ENCODE measurements at places on chromosomes 11 and 22.

DNA sequence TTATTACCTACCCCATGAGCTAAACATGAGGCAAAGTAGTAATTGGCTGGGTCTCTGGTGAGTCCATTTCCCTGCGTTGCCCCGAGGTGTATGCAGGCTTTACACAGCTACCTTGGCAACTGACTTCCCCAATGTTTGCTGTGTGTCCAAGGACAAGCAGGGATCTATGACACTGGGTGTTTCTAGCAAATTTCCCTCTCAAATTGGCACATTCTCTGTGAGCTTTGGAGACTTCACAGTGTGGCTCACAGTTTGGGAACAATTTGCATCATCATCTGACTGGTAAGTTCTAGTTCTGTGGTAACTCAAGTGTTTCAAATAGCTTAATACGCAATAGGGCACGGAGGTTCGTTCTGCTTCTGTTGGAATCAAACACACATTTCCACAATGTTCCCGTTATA lies 12.5 kb downstream of the NNMT start:
- DNase-seq: peak; percentile 77

DNA sequence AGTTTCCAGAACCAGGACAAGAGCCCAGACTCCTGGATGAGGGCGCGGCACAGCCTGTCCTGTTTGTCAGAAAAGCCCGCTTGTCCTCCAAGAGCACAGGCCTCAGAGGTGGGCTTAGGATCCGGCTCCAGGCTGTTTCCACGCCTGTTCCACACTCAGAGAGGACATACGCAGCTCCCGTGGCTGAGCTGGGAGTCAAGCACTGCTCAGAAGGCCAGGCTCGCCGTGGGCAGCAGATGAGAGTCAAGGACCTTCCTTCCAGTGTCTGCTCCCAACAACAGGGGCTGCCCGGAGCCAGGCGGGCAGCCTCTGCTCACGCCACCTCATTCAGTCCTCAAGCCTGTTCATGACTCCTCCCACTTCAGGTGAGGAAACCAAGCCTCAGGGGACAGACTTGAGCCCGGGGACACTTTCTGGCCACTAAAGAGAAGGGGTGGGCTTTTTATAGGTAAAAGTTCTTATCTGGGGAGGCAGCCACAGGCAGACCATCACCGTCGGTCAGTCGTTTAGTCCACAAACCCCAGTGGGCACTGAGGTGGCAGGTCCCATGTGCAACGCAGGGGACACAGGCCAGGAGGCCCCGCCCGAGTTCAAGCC lies 3.8 kb downstream of the CYB5R3 start:
- no peak for DNase-seq

- no peak for DNase-seq
Observed at GRCh38 chr11:105786741-105787140, 176.9 kb downstream of the GRIA4 start.

- DNase-seq: no peak
Observed at GRCh38 chr11:13629779-13630178, 38.7 kb upstream of the FAR1 start.

GRCh38 chr22:32341122-32341740 lies 16.4 kb upstream of the RFPL3 start:
- no peak for DNase-seq

DNA sequence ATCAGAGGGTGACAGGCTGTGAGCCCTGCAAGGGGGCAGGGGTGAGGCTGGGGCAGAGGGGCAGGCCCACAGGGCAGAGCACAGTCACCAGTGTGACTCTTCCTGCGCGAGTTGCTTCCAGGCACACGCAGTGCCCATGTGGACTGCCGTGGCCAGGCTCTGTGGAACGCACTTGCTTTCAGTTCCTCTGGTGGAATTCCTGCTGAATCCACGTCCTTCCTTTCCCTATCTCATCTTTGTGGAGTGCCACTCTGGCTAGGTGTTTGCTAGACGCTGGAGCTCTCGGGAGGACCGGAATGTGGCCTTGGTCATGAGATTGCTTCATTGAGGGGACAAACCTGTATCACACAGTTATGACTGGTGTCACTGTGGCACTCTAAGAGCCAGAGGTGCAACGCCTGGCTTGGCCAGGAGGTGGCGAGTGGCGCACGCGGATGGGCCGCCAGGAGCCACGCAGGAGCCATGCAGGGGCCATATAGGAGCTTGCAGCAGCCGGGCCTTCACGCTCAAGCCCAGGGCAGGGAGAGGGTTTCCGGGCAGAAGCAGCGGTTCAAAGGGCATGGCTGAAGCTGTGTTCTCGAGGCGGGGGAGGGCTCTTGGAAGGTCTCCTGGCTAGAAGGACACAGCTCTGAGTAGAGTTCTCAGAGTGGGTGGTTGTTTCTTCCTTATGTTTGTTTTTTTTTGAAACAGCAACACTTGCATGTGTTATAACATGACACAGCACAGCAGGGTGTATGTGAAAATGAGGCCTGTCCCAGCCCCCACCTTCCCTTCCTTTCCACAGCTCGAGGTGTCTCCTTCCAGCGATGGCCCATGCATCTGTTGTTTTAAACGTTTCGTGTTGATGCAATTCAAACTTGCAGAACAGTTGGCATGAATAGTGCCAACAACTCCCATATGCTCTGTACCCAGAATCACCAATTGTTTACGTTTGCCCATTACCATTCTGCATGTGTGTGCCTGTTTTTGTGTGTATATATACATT lies 36.2 kb downstream of the TBC1D22A start:
- DNase-seq: no peak

DNA sequence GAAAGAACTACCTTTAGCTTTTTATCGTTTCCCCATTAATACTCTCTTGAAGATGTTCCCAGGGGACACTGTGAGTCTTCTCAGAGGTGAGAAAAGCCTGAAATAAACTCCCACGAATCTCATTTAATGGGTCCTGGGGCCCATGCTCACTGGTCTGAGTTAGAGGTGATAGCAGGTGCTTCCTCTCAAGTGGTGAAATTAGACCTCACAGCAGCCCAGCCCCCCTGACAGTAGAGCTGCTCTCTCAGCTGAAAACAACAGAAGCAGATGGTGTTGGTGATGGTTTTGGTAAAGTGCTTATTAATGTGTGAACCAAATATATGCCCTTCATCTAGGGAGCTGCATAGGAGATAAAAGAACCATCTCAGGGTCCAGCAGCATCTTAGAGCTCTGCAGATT lies 76.8 kb upstream of the VPREB1 start:
- no peak for DNase-seq

DNA sequence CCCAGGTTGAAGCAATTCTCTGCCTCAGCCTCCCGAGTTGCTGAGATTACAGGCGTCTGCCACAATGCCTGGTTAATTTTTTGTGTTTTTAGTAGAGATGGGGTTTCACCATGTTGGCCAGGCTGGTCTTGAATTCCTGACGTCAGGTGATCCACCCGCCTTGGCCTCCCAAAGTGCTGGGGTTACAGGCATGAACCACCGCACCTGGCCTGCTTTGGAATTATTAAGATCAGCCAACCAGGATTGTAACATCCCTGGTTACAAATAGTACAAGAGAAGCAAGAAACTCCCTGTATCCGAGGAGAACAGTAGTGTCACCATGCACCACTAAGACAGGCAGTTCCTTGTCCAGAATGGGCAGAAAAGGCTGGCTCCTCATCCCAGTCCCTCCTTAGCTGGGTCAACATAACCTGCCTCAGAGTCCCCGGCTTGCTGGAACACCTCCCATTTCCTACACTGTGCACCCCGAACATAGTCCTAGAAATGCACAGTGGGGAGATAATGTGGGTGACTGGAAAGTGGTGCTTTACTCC lies 77.2 kb upstream of the INCENP start:
- no peak for DNase-seq

DNA sequence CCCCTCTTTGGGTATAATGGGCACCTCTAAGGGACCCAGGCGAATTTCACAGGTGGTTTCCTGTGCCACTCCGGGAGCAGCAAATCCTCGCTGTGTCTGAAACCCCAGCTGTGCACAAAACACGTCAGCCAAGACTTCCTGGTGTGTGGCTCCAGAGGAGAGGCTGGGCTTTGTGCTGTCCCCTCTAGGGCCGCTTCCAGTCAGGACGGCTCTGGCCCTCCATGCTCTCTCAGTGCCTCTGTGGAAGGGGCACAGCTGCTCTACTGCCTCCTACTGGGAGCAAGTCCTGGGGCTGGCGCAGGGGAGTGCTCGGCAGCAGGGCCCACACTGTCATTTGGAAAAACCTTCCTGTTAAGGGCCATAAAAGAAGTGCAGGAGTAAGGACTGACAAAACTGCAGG lies 23.7 kb upstream of the ARFGAP3 start:
- no peak for DNase-seq

DNA sequence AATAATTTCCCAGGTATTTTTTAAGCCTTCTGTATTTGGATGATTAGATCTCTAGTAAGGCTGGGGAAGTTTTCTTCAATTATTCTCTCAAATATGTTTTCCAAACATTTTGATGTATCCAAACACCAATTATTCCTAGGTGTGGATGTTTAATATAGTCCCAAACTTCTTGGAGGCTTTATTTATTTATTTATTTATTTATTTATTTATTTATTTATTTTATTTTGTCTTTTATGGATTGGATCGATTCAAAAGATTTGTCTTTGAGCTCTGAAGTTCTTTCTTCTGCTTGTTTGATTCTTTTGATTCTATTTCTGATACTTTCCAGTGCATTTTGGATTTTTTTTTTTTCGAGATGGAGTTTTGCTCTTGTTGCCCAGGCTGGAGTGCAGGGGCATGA lies 2267.9 kb upstream of the RAG2 start:
- DNase-seq: no peak

DNA sequence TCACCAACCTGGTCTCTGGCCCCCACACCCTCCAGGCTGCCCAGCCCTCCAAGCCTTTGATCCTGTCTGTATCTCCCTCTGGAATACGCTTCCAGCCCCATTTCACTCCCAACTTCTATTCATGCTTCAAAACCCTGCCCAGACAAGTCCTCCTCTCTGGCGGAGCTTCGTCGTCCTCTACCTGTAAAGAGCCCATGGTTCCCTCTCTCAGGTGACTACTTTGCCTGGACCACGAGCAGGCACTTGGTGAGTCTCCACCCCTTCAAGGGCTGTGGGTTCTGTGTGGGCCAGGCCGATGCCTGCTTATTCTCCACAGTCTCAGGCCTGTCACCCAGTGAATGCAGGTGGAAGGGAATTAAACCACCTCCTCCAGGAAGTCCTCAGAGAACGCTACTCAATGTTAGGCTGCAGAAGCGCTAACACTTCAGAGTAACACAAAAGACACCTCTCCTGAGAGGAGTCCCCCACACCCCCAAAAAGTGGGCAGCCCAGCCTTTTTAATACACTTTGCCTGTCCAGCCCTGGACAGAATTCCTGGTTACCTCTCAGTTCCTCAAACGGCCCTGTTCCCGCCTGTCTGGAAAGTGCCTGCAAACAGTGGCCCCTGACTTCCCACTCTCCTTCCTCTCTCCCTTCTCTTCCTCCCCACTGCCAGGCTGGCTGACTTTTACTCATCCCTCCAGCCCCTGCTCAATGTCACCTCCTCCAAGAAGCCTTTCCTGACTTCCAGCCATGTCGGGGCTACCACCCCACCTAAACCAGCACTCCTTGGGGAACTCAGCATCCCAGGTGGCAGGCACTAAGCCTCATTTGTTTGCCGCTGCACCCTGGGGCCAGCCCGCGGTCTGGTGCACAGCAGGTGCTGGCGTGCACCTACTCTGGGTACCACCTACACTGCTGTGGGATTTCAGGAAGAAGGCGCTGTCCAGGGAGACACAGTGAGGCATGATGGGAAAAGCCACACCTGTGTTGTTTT lies 9.0 kb downstream of the RAC2 start:
- no peak for DNase-seq

DNA sequence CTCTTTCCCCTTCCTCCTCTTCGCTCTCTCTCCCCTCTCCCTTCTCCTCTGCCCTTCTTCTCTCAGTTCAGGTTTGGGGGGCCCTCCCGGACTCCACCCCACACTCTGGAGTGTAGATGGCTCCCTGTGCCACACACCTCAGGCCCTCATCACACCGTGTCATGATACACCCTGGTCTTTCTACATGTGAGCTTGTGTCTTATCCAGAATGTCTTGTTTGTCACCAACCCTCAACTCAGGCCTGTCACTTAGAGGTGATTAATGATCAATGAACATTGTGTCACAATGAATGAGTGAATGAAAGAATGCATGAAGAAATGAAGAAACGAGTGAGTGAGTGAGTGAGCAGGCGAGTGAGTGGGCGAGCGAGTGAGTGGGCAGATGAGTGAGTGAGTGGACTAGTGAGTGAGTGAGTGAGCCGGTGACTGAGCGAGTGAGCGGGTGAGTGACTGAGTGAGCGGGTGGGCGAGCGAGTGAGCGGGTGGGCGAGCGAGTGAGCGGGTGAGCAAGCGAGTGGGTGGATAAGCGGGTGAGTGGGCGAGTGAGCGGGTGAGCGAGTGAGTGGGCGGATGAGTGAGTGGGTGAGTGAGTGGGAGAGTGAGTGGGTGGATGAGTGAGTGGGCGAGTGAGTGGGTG lies 33.8 kb downstream of the CAPN1 start:
- DNase-seq: no peak

DNA sequence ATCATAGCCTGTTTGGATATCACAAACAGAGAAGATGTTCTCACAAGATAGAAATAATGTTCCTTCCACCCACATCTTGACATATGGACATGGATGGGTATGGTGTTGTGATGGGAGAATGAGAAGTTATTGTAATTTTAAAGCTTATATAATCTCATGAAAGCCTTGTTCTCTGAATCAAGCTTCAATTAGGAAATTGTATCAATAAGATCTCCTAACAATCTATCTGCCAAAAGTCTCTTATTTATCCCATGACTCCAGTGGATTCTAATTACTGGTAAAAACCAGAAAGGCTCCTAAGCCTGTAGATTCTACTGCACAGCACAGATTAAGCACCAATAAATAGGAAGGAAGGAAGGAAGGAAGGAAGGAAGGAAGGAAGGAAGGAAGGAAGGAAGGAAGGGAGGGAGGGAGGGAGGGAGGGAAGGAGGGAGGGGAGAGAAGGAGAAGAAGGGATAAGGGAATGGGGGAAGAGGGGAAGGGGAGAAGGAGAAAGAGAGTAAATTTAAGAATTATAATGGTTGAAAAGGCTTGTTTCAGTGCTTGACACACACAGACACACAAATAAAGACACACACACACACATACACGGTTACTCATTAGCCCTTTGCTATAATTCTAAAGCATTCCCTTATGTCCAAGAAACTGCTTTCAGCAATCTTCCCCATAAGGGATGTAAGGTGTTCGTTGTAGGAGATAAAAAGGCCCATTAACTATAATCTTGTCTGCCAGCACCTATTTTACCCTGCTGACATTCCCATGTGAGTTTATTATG lies 258.0 kb upstream of the API5 start:
- DNase-seq: no peak

DNA sequence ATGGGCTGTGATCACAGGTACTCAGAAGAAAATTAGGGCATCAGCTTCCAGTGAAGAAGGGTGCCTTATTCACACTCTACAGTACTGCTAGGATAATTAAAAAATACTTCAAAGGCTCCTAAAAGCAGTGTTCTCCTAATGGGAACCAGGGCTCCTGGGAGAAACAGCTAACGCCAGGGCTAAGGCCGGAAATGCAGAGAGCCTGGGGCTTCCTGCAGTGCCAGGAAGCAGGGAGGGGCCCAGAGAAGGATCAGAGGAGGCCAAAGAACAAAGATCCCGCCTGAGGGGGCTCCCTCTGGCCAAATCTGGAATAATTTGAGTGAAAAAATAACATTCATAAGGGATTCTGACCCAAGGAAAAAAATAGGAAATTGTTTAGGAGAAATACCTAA lies 27.5 kb downstream of the TOLLIP start:
- DNase-seq: no peak

DNA sequence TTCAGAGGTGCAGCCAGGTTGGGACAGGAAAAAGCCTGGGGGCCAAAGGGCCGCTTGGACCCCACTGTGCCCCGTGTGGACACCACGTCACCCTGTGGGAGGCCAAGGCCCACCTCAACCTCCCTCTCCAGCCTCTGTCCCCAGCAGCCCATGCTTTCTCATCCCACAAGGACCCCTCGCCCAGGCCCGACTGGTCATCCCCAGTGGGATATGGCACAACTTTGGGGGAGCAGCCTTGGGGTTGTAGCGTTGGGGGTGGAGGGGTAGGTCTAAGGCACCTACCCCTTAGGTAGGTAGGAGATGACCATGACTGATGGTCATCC lies 44.0 kb downstream of the IGF2 start:
- DNase-seq: no peak
